Colonic mucosa (tissue), 4 donors: ENCODE measurements at places on chromosomes 5 and 9.

DNA sequence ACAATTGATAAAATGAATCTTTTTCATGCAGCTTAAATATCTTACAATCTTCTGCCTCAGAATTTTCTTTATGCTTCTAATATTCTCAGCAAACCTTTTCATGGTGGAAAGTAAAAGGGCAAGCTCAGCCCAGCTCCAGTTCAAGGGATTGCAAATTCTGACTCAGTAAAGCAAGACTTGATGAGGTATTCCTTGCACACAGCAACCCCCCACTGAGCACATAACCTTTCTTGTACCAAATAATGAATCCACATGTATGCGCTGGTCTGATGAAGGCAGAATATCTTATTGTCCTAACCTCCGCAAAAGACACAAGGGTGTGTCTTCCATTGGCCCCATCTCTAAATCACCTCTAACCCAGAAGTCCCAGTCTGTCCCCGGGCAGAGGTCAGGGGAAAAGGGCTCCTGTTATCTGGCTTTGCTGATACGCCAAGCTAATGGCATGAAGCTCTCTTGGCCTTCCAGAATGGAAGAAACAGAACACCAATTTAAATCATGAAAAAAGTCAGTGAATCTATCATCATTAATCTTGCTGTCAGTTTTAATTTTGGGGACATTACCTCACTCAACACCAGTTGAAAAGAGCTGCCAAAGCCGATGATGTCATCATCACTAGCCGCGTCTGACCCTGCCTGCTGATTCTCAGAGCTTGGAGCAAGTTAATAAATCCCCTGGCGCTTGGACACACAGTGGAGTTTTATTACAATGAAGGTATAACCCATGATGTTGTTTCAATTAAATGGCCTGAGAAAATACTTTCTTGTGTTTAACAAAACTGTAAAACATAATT lies 592.5 kb upstream of the CLINT1 start:
- no peaks in the 10 kb centered on the region for H3K27me3 ChIP-seq
- H3K27ac ChIP-seq = no peak overlapping the region
- no peak overlapping the region for H3K4me3 ChIP-seq

DNA sequence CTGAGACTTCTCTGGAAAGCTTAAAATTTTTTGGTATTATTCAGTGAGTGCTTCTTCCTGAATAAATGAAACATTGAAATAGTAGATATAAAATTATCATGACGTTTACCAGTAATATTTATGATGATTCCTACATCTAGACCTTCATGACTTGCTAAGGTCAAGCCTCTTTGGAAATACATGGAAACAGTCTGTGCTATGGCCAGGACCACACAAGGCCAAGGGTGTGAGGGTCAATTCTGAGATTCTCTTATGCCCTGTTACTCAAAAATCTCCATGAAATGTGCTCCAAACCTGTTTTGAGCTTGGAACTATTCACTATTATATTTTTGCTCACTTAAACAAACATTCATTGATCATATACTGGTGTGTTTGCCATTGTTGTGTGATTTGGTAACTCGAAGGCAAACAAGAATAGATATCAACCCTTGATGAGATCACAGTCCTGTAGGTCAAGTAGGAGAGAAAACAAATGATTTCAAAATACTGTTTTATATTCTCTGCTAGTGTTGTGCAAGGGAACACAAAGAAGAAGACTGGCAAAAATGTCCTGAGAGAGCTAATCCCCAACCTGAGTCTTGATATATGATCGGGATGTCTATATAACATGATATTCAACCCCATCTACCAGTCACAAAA lies 1254.9 kb upstream of the DMAC1 start:
- no peaks in the 10 kb centered on the region for H3K4me1 ChIP-seq
- DNase-seq = no peak
- no peak overlapping the region for H3K27ac ChIP-seq
- no peaks in the 10 kb centered on the region for H3K36me3 ChIP-seq
- H3K4me3 ChIP-seq = no peak overlapping the region

DNA sequence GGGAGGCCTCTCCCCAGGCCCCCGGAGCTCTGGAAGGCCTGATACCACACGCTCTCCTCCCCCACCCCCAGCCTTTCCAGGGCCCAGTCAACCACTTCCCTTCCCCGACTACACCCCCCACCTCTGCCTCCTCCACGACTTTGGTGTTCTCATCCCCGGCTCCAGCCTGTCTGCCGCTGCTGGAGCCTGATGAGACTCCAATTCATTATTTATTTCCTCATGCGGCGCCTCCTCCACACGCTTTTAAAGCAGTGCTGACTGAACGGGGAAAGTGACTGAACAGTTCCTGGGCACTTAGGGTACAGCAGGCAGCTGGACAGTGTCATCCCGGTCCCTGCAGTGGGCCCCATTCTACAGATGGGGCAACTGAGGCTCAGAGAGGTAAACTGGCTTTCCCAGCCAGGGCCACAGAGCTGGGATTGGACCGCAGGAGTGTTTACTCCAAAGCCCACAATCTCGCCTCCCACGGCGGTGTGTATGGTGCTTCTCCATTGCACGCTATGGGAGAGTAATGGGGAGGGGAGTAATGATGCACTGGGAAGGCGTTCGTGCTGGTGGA lies 15.9 kb upstream of the RPL26L1 start:
- H3K36me3 ChIP-seq = no peaks in the 10 kb centered on the region
- no peaks in the 10 kb centered on the region for H3K27me3 ChIP-seq
- DNase-seq = no peak
- H3K27ac ChIP-seq = no peak overlapping the region
- H3K4me1 ChIP-seq = no peaks in the 10 kb centered on the region

DNA sequence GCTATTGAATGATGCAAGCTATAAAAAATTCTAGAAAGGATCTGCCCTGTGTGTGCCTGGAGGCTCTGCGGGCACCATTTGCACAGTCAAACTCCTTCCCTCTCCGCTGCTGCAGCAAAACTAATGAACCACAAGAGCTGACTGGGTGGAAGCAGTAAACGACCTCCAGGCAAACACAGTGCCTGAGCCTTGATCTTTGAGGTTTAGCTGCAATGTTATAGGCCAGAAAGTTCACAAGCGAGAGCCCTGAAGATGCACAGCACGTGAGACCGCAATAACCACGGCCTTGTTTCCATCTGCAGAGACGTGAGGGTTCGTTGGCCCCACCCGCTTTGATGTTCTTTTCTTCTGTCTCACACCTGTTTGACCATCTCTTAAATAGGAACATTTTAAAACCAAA lies 69.2 kb upstream of the S1PR3 start:
- no peak for DNase-seq
- H3K4me3 ChIP-seq = no peak overlapping the region
- no peaks in the 10 kb centered on the region for H3K4me1 ChIP-seq
- H3K36me3 ChIP-seq = no peaks in the 10 kb centered on the region

DNA sequence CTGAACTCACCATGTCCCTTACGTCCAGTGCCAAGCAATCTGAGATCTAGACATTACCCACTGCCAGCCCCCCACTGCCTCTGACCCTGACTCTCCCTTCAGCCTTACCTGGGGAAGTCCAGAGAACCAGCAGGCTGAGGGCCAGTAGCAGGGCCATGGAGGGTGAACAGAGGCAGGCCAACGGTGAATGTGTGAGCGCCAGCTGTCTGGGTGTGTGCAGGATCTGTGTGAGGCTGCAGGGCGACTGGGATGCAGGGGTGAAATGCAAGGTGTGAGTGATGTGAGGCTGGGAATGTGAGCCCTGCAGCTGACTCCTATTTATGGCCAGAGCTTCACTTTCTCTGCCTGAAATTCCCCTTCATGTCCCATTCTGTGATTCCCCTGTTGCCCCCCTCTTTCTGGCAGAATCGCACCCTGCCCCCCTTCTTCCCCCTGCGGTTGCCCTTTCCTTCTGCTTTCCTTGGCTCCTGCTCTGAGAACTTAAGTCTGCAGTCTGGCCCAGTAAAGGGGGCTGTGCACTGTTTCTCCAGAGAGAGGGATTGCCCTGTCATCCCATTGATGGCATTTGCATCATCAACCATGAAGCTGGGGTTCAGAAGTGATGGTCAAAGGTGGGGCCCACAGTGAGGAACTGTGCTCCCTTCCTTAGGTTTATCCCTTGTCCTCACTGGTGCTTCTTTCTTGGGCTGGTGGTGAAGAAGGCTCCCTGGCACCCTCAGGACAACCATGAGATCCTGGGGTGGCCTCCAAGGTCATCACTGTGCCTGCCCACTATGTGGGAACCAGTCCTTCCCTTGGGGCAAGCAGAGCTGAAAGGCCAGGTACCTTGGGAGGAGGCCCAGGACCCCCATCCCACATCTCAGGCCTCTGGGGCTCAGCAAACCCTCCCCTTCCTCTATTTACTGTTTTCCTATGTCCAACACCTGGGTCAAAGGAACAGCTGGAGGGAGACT lies at the start of gene CCL19:
Gene CCL19 (minus strand): TSS at position 294 of the 953 bp plus-strand sequence. CDS start 137 bp downstream, at position 157.
- H3K36me3 ChIP-seq = no peaks in the 10 kb centered on the region
- H3K4me1 ChIP-seq = no peaks in the 10 kb centered on the region
- no peak within 1 kb of the TSS for H3K27ac ChIP-seq
- no peak within 1 kb of the TSS for H3K4me3 ChIP-seq
- no peaks in the 10 kb centered on the region for H3K27me3 ChIP-seq

- H3K4me3 ChIP-seq = no peak overlapping the region
- DNase-seq = no peak
- no peaks in the 10 kb centered on the region for H3K4me1 ChIP-seq
- H3K36me3 ChIP-seq = no peaks in the 10 kb centered on the region
- no peak overlapping the region for H3K27ac ChIP-seq
These were observed 188.7 kb upstream of the MRPS30 start for GRCh38 chr5:44619875-44620610.

- no peak overlapping the region for H3K4me3 ChIP-seq
- H3K4me1 ChIP-seq = no peaks in the 10 kb centered on the region
- H3K27ac ChIP-seq = no peak overlapping the region
- no peaks in the 10 kb centered on the region for H3K27me3 ChIP-seq
- peak; percentile 43 for DNase-seq
These were observed 184.3 kb downstream of the CTNND2 start for GRCh38 chr5:11719888-11720481.

- no peaks in the 10 kb centered on the region for H3K27me3 ChIP-seq
- H3K4me1 ChIP-seq = no peaks in the 10 kb centered on the region
- no peak overlapping the region for H3K27ac ChIP-seq
These were observed 26.1 kb downstream of the MAP1B start for GRCh38 chr5:72133212-72133990.

- no peak for DNase-seq
- H3K4me1 ChIP-seq = no peaks in the 10 kb centered on the region
- no peak overlapping the region for H3K4me3 ChIP-seq
These were observed 41.3 kb upstream of the S1PR3 start for GRCh38 chr9:88949961-88950340.

- H3K27me3 ChIP-seq = no peaks in the 10 kb centered on the region
- H3K27ac ChIP-seq = no peak overlapping the region
These were observed 12.0 kb upstream of the CPLX2 start for GRCh38 chr5:175859422-175859821.

DNA sequence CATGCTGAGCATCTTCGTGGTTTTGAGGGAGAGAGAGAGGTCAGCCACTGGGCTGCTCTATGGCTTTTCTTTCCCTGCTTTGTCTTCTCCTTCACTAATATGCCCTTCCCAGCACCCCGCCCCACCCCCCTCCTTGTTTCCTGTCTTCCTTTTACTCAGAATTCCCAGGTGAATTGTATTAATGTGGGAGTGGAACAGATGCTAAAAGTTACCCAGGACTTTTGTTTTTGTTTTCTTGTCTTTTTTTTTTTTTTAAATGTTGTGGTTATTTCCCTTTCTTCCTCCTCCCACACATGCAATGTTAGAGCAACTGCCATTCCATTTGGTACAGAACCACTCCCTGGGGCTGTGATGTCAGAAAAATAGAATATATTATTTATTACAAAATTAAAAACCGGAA lies 442.7 kb upstream of the CD180 start:
- no peaks in the 10 kb centered on the region for H3K4me1 ChIP-seq
- no peak for DNase-seq
- no peaks in the 10 kb centered on the region for H3K27me3 ChIP-seq
- no peak overlapping the region for H3K4me3 ChIP-seq
- no peak overlapping the region for H3K27ac ChIP-seq
- no peaks in the 10 kb centered on the region for H3K36me3 ChIP-seq

DNA sequence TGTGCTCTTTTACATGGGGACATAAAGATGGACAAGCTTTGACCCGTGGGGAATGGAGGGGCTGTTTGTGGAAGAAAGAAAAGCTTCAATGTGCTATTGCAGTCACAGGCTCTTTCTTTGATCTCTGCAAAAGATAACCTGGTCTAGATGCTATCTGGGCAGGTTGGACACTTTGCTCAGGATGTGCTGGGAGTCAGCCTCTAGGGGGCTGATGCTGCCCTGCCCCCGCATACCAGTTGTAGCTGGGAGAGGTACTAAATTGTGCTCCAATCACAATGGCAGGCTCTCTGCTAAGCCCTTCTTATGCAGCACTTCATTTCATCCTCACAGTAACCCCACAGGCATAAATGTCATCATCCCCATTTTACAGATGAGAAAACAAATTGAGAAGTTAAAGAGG lies 67.2 kb downstream of the PSD2 start:
- no peaks in the 10 kb centered on the region for H3K27me3 ChIP-seq
- no peaks in the 10 kb centered on the region for H3K36me3 ChIP-seq
- H3K27ac ChIP-seq = no peak overlapping the region
- no peak overlapping the region for H3K4me3 ChIP-seq
- no peak for DNase-seq
